ENCODE measurements at places on chromosomes 11 and 22.

- DNase-seq: no peak
These were observed 16.7 kb downstream of the MRPL23 start for GRCh38 chr11:1963864-1964263.

GRCh38 chr11:105046898-105047579, 1.9 kb upstream of the CARD16 start:
- DNase-seq: no peak

DNA sequence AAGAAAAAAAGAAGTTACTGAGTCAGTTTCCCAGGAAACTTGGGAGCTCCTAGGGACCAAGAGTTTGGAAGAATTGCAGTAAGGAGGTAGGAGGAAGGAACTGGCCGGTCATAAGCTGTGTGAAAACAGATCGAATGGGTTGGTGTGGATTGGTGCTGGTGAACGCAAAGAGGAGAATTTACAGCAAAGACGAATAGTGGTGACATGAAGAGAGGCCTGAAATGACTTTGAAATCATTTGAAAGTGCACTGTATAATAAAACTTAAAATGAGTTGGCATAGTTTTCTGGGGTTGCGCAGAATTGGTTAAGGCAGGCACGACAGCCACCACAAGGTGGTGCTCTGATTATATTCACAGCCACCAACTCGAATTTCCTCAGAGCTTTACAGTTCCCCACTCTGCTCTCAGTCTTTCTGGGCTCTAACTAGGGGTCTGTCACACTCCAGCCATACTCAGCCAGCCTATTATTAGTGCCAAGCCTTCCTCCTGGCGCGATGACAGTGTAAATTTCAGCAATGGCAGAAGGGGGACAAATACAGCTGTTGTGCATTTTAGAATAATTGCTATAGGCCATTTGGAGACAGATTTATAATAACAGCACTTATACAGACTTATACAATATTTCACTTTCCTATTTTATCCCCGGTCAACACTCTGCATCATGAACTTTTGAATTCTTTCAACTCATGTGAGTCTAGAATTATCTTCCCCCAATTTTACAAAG, 8.3 kb upstream of the HTR3B start:
- DNase-seq: peak; percentile 28

DNA sequence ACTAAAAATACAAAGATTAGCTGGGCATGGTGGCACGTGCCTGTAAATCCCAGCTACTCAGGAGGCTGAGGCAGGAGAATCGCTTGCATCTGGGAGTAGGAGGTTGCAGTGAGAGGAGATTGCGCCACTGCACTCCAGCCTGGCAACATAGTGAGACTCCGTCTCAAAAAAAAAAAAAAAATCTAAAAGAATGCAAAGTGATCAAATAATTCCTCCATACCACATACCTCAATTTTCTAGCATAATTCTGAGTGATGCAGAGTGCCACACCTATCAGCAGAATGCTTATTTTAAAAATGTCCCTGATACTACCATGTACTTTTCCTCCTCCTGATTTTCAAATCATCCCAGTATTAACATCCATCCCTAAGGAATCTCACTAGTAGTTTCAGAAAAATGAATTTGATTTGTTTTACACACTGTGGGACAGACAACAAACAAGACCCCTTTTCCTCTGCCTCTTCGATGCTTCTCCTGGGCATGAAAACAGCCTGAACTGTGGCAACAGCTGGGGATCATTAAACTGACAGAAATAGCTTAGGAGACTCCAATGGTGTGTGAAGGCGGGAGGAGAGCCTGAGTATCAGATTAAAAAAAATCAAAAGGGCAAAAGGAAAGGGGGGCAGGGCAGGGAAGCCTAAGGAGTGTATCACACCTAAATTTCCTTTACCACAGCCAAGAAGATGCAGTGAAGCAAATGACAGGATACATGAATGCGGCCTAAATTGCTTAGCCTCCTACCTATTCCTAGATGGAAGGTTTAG, 114.7 kb downstream of the SGSM3 start:
- no peak for DNase-seq

GRCh38 chr11:7655253-7656217, 17.8 kb downstream of the CYB5R2 start:
- no peak for DNase-seq

DNA sequence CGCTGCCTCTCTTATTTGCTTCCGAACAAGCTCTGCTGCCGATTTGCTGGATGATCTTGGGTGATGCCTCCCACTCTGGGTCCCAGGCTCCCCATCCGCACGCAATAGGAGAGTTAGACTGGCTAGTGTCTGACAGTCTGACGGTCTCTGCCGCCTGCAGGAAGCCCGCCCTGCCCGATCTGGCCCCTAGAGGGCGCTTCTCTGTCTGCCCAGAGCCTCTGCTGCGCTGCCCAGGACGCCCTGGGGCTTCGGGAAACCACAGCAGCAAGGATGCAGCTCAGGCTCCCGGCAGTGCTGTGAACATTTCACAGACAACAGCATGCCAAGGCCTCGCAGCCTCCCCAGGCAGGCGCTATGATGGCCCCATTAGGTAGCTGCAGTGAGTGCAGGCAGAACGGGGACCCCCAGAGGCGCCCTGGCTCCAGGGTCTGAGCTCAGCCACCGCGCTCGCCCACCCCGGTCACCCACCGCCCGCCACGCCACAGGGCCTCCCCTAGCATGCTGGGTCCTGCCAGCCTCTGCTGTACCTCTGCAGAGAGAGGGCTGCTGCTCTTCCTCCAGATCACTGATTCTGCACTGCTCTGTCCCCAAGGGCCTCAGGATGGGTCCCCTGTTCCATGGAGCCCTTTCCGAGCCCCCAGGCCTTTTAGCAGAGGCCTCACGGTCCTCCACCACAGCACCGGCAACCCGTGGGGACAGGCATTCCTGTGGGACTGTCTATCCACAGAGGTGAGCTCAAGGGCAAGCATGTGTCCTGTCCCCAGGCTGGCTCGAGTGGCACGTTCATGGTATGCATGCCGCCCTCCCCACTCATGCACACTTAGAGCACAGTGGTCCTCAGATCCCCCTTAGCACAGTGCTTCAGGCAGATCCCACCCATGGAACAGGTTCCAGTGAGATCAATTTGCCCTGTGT, 4.3 kb upstream of the BAIAP2L2 start:
- peak; percentile 84 for DNase-seq

- no peak for DNase-seq
These were observed 232.7 kb downstream of the CTTN start for GRCh38 chr11:70630816-70631623.
